ENCODE measurements at places on chromosomes 3 and 15.

DNA sequence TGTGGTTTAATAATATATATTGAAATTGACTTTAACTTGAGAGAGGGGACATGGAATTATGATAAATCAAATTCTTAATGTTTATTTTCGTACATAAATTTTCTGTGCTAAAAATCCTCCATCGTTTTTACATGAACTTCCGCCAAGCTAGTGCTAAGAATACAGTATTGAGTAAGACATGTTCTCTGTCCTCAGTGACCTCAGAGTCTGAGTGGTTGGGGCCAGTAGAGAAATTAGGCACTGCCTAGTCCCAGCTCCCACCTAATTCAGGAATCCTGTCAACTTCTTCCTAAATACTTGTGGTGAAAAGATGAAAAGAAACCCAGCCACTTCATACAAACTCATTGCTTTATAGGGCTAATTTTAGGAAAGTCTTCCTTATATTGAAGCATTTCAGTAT, 110.3 kb downstream of the PPP2R3A start:
- no peak overlapping the region for H3K4me3 ChIP-seq
- no peak overlapping the region for H3K27ac ChIP-seq
- DNase-seq: no peak
- H3K36me3 ChIP-seq: no peaks in the 10 kb centered on the region
- peaks cover 5% of the 10 kb centered on the region for H3K4me1 ChIP-seq

GRCh38 chr3:196707566-196707965, 4.5 kb downstream of the CEP19 start:
- H3K27ac ChIP-seq: no peak overlapping the region
- H3K4me1 ChIP-seq: peaks cover 14% of the 10 kb centered on the region
- H3K27me3 ChIP-seq: no peaks in the 10 kb centered on the region
- peaks cover 11% of the 10 kb centered on the region for H3K36me3 ChIP-seq
- no peak overlapping the region for H3K4me3 ChIP-seq

DNA sequence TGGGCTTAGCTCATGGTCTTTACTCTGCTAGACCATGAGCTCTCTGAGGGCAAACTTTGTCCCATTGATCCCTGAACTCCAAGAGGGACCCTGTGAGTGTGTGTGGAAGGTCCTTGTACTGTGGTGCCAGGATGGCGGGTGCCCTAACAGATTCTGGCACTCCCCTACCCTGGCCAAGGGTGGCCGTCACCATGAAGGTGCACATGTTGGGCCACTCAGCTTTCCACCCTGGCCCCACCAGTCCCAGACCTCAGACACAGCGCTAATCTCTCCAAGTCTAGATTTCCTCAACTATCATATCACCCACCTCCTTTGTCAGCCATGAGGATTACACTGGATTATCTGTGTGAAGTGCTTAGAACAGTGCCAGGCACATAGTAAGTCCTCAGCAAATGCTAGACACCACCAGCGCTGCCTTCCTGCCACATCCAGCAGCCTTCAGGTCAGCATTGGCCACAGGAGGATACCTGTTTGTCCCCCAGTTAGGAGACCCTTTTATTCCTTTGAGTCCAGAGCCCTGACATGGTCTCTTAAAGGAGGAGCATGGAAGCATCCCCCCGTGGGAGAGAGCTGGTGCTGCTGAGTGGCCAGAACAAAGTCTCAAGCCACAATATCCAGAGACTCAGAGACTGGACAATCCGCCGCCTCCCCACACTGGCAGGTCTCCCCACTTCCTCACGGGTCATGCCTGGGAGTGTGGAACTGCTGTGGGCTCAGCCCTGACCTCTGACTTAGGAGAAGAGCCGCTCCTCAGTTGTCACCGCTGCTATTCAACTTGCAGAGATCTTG, 44.5 kb upstream of the SLCO2A1 start:
- no peak for DNase-seq
- H3K27ac ChIP-seq: no peak overlapping the region
- no peaks in the 10 kb centered on the region for H3K4me1 ChIP-seq
- no peaks in the 10 kb centered on the region for H3K27me3 ChIP-seq

GRCh38 chr3:29057326-29057725, 223.5 kb upstream of the RBMS3 start:
- H3K4me3 ChIP-seq: no peak overlapping the region
- DNase-seq: no peak
- H3K4me1 ChIP-seq: no peaks in the 10 kb centered on the region
- H3K27ac ChIP-seq: no peak overlapping the region

GRCh38 chr15:71279757-71280141, 164.5 kb downstream of the THSD4 start:
- H3K4me3 ChIP-seq: no peak overlapping the region
- no peak for DNase-seq
- H3K27ac ChIP-seq: no peak overlapping the region
- no peaks in the 10 kb centered on the region for H3K4me1 ChIP-seq
- H3K36me3 ChIP-seq: no peaks in the 10 kb centered on the region

DNA sequence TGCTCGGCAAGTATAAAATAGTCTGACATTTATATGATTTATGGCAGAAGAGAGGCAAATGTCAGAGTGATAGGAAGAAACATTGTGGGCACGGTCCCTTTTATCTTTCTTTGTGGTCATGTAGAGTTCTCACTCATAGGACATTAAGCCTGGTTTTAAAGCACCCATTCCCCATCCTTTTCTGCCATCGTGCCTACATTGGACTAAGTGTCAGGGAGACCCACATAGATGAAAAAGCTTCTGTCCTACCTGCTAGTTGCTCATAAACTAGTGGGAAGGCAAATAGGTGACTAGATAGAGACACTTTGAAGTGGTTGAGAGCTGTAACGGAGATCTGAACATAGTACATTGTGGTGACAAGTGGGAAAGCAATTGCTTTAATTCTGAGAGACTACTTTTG, 155.7 kb downstream of the B3GALNT1 start:
- DNase-seq: no peak
- H3K4me1 ChIP-seq: peaks cover 5% of the 10 kb centered on the region
- no peak overlapping the region for H3K27ac ChIP-seq
- H3K36me3 ChIP-seq: no peaks in the 10 kb centered on the region
- H3K27me3 ChIP-seq: peaks cover 12% of the 10 kb centered on the region

GRCh38 chr3:187002915-187003314, 72.6 kb downstream of the ST6GAL1 start:
- H3K27me3 ChIP-seq: no peaks in the 10 kb centered on the region
- peaks cover 73% of the 10 kb centered on the region for H3K4me1 ChIP-seq
- peaks cover 69% of the 10 kb centered on the region for H3K36me3 ChIP-seq
- no peak overlapping the region for H3K4me3 ChIP-seq
- peak overlapping the region; percentile 14 for H3K27ac ChIP-seq

DNA sequence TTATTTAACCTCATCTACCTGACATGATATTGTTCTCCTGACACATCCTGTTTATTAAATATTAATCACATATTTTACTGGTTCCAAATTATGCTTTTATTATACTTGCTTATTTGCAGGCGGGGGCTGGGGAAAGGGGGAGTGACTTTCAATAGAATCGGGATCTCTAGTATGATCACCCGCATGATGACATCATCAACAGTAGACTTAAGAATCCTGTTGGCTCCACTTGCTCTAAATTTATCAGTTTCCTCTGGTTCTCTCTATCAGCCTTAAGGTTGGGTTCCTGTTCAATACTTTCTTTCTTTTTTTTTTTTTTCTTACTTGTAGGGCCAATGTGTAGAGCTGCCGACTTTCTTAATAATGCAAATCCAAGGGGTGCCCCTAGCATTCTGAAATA, 317.5 kb downstream of the BCHE start:
- no peaks in the 10 kb centered on the region for H3K27me3 ChIP-seq
- no peaks in the 10 kb centered on the region for H3K4me1 ChIP-seq
- no peak overlapping the region for H3K27ac ChIP-seq
- no peak for DNase-seq
- H3K4me3 ChIP-seq: no peak overlapping the region

DNA sequence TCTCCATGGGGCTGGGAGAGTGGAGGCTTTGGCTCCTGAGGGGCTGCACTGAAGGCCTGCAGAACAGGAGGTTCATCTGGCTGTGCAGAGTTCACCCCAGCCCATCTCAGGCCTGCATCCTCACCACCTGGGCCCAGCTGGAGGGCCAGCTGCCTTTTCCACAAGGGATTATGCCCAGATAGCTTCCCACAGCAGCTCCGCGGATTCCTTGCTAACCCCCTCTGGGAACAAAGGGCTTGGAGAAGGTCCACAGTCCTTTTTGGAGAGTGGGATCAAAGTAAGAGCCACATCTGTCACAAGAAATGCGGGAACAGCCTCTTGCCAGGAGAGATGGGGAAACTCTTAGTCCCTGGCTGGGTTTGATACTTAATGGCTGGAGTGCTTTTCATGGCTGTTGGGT, 164.7 kb upstream of the RGMA start:
- H3K27ac ChIP-seq: no peak overlapping the region
- H3K4me1 ChIP-seq: no peaks in the 10 kb centered on the region
- H3K4me3 ChIP-seq: no peak overlapping the region
- H3K36me3 ChIP-seq: no peaks in the 10 kb centered on the region
- H3K27me3 ChIP-seq: no peaks in the 10 kb centered on the region

GRCh38 chr3:53703630-53704362, 142.4 kb downstream of the CHDH start:
- peaks cover 43% of the 10 kb centered on the region for H3K4me1 ChIP-seq
- H3K27me3 ChIP-seq: peaks cover 6% of the 10 kb centered on the region
- peak; percentile 5 for DNase-seq
- peak overlapping the region; percentile 33 for H3K27ac ChIP-seq
- H3K36me3 ChIP-seq: no peaks in the 10 kb centered on the region

DNA sequence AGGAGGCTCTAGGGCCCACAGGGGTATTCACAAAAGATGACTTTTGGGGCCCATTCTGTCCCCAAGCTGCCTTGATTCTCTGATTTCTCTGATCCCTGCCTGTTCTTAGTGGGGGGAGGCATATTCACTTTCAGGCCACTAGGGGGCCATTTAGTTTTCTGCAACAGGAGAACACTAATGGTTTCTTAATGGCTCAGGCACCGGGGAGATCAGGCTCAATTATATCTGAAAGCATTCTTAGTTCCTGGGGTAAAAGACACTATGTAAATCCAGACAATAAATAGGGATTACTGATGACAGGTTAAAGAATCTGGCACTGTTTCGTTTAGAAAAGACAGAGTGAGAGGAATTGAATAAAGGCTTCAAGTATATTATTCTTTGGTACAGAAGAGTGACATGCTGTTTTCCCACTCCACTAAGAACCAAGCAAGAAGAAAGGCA, 2.5 kb upstream of the INAFM2 start:
- DNase-seq: peak; percentile 50
- H3K4me3 ChIP-seq: no peak overlapping the region
- H3K27me3 ChIP-seq: peaks cover 35% of the 10 kb centered on the region
- H3K4me1 ChIP-seq: peaks cover 17% of the 10 kb centered on the region
- H3K36me3 ChIP-seq: peaks cover 6% of the 10 kb centered on the region
- H3K27ac ChIP-seq: no peak overlapping the region
